ENCODE measurements at places on chromosomes 3 and 15. TPM values are rescaled to one million over a fixed set of nuclear protein-coding genes. Genes with fewer than 3 reads are reported as not detected.

GRK7 gene
- total RNA-seq, result not detected

IQCH gene
- total RNA-seq, result 5.7 TPM

TRIM71 gene
- total RNA-seq, result not detected

TXNRD3 gene
- total RNA-seq, result 9.8 TPM
